ENCODE measurements at places on chromosomes 7 and 10.

DNA sequence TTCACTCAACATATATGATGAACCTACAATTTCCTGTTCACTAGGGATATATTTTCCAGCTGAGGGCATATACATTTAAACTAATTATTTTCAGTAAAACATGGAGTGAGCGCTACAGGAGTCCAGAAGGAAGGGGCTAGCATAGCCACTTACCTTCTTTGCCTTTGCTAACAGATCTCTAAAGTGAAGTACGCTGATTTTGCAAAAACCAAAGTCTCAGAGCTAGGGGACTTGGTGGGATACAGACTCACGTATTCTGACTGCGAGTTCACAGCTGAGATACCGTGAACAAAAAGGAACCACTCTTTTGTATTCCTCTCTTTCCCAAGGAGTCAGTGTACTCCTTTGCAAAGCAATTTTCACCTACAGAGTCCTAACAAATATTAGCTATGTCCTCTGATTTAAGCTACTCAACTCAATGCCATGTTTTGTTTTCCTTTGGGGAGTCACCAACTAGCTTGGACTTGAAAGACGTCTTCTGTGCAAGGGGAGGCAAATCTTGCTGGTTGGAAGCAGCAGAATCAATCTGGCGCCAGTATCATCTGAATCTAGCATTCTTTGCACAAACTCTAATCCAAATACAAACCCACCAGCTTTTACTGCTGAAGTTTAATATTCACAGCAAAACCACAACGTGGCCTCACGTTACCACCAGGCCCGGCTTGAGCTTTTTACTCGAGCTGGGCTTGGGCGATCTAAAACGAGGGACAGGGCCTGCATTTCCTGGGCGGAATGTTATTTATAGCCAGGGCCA lies 657 bp downstream of the CDNF start:
- DNase-seq, result no peak

DNA sequence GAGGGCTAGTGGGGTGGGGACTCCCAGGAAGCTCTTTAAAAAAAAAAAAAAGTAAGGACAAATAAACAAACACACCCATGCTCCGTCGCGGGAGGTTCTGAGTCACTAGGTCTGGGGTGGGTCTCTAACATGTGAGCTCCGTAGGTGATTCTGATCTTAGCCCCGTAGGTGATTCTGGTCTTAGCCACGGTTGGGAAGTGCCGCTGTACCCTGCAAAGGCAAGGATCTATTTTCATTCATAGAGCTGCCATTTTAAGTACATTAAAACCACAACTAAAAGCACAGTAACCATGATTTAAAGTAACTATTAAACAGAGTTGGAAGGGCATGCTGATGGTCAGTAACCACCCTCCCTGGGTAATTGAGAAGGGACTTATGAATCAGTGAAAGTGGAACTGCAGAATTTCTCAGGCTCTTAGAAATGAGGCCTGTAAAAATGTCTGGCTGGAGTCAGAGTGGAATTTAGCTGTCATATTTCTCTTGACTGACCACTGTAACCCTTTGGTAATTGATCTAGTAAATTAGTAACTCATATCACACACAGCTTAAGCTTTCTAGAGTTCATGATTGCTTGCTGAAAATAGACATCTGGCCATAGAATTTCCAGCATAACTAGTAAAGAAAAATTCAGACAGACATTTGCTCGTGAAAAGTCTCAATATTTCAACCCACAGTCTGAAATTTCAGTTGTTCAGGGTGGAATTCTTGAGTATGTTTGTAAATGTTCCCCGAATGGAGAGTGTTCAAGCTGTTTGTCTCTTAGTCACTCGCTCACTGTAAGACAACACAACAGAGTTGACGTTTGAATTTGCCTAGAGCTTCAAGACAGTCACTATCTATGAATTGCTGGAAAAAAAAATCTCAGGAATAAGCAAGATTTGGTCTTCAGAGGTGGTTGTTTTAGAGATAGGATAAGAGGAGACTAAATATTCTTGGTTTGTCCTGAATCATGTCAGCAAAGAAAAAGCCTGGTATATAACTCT lies 34.2 kb upstream of the TCF7L2 start:
- no peak for DNase-seq

- DNase-seq, result no peak
Observed at GRCh38 chr7:138008588-138009349, 6.9 kb upstream of the CREB3L2 start.

DNA sequence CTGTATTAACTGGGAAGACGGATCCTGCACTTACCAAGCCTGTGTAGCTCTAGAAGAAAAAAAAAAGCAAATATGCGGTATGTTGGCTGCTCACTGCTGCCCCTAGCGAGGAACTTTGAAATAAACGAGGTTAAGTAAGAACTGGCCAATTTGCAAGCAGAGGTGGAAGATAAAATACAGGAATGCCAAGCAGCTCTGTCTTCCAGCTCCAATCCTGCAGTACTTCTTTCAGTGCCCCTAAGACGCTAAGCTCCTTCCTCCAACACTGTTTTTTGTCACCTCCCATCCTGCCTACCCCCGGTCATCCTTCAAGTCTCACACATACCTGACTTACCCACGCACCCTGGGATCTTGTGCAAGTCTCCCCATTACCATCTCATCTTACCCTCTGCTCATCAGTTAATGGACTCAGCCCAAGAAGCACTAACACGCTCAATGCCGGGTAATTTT lies 809 bp downstream of the C10orf143 start:
- peak; percentile 39 for DNase-seq

GRCh38 chr10:98533241-98533640 lies 86.5 kb upstream of the HPS1 start:
- DNase-seq, result no peak

GRCh38 chr10:69047111-69047832 lies 40.6 kb upstream of the SRGN start:
- no peak for DNase-seq

DNA sequence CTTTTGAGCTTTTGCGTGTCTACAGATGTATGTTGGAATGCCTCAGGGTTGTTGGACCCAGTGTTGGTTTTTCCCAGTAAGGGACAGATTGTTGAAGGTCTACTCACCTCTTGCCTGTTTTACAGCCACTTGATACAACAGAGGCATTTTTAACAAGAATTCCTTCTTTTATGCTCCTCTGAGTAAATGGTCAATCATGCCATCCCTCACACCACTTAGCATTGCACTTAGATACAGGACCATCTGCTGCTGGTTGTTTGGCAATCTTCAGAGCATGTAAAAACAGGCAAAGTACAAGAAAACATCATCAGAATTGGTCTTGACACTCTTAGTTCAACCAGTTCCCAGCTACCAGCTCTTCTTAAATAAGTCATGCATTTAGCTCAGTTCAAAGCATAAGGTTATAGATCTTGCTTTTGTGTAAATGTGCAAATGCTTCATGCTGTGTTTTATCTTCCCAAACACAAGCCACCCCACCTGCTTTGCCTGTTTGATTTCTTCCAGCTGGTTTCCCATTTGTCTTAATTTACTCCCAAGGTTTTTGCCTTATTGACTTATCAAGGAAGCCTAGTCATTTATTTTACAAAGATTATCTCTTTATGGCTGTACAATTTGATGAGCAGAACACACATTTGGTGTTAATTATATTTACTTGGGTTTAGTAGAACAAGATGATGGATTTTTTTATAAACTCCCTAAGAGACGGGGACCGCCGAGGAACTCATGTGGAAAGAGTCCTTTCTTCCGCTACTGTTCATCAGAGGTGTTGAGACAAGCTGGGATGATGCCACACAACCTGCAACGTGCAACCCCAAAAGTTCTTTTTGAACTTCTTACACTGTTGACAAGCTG lies 136.6 kb downstream of the AHR start:
- no peak for DNase-seq

DNA sequence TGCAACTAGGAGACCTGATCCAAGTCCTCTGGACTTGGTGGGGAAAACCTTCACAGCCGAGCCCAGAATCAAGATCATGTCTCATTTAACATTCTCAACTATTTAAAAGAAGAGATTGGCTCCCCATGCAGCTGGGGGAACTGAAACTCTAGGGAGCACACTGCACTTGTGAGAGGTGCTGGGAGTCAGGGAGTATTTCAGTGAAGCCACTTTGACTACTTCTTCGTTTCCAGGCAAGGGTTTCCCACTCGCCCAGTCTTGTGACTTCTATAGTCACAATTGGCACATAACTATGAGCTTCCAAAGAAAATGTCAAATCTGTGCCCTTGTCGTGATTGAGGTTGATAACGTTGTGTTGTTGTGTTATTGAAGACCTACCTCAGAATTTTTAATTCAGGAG lies 62.9 kb downstream of the AKR1B1 start:
- no peak for DNase-seq

DNA sequence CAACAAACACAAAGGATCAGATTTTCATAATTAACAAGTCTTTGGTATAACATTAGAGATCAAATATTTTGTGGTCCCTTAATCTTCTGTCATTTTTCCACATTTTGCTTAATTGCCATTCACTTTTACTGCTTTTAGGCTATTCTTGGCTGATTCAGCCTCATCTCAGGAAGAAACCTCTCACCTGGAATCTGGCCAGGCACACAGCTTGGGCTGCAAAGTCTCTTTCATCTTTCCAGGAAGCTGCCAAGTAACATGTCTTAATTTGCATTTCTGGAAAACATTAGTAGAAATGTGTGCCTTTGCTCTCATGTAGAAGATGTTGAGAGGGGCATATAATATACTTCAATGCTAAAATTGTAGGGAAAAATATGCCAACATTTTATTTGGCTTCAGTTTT lies 174.2 kb upstream of the STEAP4 start:
- DNase-seq, result no peak

DNA sequence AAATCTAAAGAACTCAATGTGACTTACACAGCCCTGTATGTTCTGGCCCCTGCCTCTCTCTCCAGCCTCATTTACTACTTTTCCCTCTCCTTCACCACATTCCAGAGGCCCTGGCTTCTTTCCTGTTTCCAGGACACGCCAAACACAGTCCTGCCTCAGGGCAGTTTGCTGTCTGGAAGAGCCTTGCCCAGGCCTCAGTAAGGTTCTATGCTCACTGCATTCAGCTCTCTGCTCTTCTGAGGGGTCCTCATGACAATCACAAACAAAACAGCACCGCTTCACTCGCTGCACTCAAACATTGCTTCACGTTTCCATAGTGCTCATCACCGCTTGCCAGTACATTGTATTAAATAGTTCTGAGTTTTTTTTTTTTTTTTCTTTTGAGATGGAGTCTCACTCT lies 35.1 kb upstream of the GARS1 start:
- DNase-seq, result no peak

DNA sequence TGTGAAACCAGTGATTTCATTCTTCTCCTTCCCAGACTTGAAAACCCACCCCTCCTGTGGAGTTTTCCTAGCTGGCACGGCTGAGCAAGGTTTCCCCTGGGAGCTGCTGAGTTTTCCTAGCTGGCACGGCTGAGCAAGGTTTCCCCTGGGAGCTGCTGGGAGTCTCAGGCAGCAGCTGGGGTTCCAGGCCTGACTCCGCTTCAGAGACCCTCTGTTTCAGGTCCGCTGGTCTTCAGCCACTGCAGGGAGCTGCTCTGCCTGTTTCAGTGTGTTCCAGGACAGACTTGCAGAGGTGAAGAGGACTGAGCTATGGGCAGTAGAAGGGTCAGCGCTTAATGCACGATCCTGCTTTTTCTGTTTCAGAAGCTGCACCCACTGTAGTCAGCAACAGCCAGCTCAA lies 104.9 kb downstream of the XRCC2 start:
- no peak for DNase-seq

GRCh38 chr7:129494041-129494440 lies 8.3 kb upstream of the SMKR1 start:
- no peak for DNase-seq

DNA sequence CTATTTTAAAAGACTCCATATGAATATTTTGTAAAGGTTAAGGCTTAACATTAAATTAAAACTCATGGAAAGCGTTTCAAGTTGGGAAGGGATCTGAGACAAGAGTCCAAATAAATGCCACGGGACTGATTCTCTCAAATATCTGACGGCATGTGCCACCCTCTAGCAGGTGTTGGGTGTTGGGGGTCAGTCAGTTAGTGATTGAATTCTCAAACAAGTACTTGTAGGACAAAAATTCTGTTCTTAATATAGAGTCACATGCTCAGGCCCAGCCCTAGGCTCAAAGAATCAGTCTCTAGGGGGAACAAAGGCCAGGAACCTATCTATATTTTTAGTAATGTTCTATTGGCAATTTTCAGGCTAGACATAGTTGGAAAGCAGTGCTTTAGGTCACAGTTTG lies 39.1 kb downstream of the SGCE start:
- DNase-seq, result no peak

GRCh38 chr7:107505997-107506673 lies 36.3 kb downstream of the GPR22 start:
- no peak for DNase-seq

GRCh38 chr10:78696791-78697395 lies 371.9 kb upstream of the ZMIZ1 start:
- no peak for DNase-seq

DNA sequence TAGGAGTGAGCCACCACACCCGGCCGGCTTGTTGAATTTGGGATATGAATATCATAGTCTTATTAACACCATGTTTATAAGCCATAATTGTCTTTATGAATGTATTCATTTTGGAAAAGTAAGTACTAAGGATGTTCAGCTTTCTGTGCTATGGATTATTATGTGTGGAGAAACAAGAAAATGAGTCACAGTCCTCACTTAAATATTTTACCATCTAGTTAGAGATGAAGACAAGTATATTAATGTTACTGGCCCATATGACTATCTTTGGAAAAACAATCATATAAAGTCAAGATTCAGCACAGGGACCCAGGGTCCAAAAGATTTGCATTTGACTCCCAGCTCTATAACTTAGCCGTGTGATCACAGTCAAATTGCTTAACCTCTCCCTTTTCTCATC lies 9.8 kb upstream of the TOMM7 start:
- no peak for DNase-seq

Data from stimulated activated CD4-positive, alpha-beta T cell treated with anti-CD3 and anti-CD28 coated beads, TNF-alpha, amount 100 ng/mL, for 1 hour (primary cell).